A673 (cell line): ENCODE measurements at places on chromosomes 7 and 10. TPM values are rescaled to one million over a fixed set of nuclear protein-coding genes. Genes with fewer than 3 reads are reported as not detected.

The LRGUK gene
- 0.54 and 0.74 TPM in 2 replicates for total RNA-seq

The LBX1 gene
- not detected in 2 replicates for total RNA-seq

The SFRP5 gene
- not detected in 2 replicates for total RNA-seq

The PAX2 gene
- total RNA-seq = not detected in 2 replicates

The NYAP1 gene
- 1.3 and 3.2 TPM in 2 replicates for total RNA-seq

The DYDC2 gene
- total RNA-seq = not detected in 2 replicates

The FBXL13 gene
- total RNA-seq = 0.15 and 0.37 TPM in 2 replicates

The NPS gene
- total RNA-seq = not detected in 2 replicates

The MICU1 gene
- 37.7 and 43.2 TPM in 2 replicates for total RNA-seq

The TBXAS1 gene
- total RNA-seq = 1.5 and 2.5 TPM in 2 replicates

The RBM20 gene
- total RNA-seq = 1.3 and 1.8 TPM in 2 replicates

The GRM8 gene
- total RNA-seq = 0.72 and 0.80 TPM in 2 replicates

The CDH23 gene
- total RNA-seq = 49.7 and 50.7 TPM in 2 replicates

The EVX1 gene
- not detected in 2 replicates for total RNA-seq

The CFAP58 gene
- 0.17 and 0.52 TPM in 2 replicates for total RNA-seq

The IFIT1 gene
- total RNA-seq = 2.4 and 3.2 TPM in 2 replicates

The TCAF2 gene
- total RNA-seq = 0.09 TPM in 1 of 2 replicates, not detected in the other

The C10orf67 gene
- 0.13 and 0.50 TPM in 2 replicates for total RNA-seq

The HOXA10 gene
- total RNA-seq = not detected in 2 replicates

The TCAF1 gene
- total RNA-seq = 38.6 and 44.5 TPM in 2 replicates

The GHRHR gene
- total RNA-seq = not detected in 2 replicates

The CNTNAP2 gene
- total RNA-seq = 47.8 and 60.0 TPM in 2 replicates

The KAZALD1 gene
- total RNA-seq = 12.5 and 19.2 TPM in 2 replicates

The CFAP69 gene
- 2.4 and 4.3 TPM in 2 replicates for total RNA-seq

The AS3MT gene
- total RNA-seq = 4.8 and 5.2 TPM in 2 replicates

The BAIAP2L1 gene
- 0.77 and 0.92 TPM in 2 replicates for total RNA-seq

The AKR1C4 gene
- total RNA-seq = not detected in 2 replicates

The ZNF467 gene
- total RNA-seq = 3.5 and 7.5 TPM in 2 replicates

The MSMB gene
- not detected in 2 replicates for total RNA-seq

The CTAGE15 gene
- total RNA-seq = not detected in 2 replicates

The RAB18 gene
- 95.5 and 110 TPM in 2 replicates for total RNA-seq

The ACTR3C gene
- 4.5 TPM in 2 replicates for total RNA-seq

The DGKI gene
- 0.39 TPM in 1 of 2 replicates, not detected in the other for total RNA-seq

The MUC12 gene
- total RNA-seq = 0.67 and 0.94 TPM in 2 replicates

The C7orf57 gene
- total RNA-seq = not detected in 2 replicates

The RBM48 gene
- 12.1 and 14.4 TPM in 2 replicates for total RNA-seq

The SCART1 gene
- total RNA-seq = 1.8 and 2.2 TPM in 2 replicates

The BLNK gene
- total RNA-seq = not detected in 2 replicates

The OPALIN gene
- total RNA-seq = not detected in 2 replicates

The CHN2 gene
- total RNA-seq = 61.2 and 64.3 TPM in 2 replicates

The OPN1SW gene
- total RNA-seq = not detected in 2 replicates

The ICA1 gene
- total RNA-seq = not detected in 2 replicates

The CALCR gene
- total RNA-seq = not detected in 2 replicates

The BICC1 gene
- 1.6 and 2.2 TPM in 2 replicates for total RNA-seq

The PTPRZ1 gene
- total RNA-seq = 0.20 and 0.58 TPM in 2 replicates

The WEE2 gene
- 0.09 TPM in 1 of 2 replicates, not detected in the other for total RNA-seq

The KCND2 gene
- total RNA-seq = not detected in 2 replicates

The WNT2 gene
- not detected in 2 replicates for total RNA-seq

The TDRD1 gene
- total RNA-seq = not detected in 2 replicates

The LOXL4 gene
- total RNA-seq = 0.11 TPM in 1 of 2 replicates, not detected in the other
